ENCODE measurements at places on chromosomes 2 and 18.
A peak's percentile ranks its signal among the peaks of the same experiment; 100 is the strongest.

GRCh38 chr18:9782073-9782857 is 74.2 kb downstream of the RAB31 start:
- peak overlapping the region; percentile 86 for H3K27ac ChIP-seq
- DNase-seq: no peak
- no peaks in the 10 kb centered on the region for H3K27me3 ChIP-seq
- H3K4me3 ChIP-seq: no peak overlapping the region

DNA sequence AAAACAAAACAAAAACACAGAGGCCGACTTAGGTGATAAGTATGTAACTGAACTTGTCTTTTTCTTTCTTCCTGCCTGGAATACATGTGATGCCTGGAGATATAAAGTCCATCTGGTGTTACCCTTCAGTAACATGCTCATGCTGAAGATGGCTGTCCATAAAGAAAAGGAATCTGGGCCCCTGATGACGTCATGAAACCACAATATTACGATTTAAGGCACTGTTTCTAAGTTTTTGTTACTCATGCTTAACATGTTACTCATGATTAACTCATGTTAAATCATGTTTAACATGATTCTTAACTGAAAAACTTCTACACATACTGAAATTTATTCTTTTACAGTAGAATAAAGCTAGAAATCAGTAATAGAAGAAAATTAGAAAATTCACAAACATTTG is 49.0 kb downstream of the STRADB start:
- no peaks in the 10 kb centered on the region for H3K4me1 ChIP-seq
- peaks cover 10% of the 10 kb centered on the region for H3K36me3 ChIP-seq
- no peak for DNase-seq
- no peak overlapping the region for H3K4me3 ChIP-seq
- no peaks in the 10 kb centered on the region for H3K27me3 ChIP-seq
- H3K27ac ChIP-seq: no peak overlapping the region

DNA sequence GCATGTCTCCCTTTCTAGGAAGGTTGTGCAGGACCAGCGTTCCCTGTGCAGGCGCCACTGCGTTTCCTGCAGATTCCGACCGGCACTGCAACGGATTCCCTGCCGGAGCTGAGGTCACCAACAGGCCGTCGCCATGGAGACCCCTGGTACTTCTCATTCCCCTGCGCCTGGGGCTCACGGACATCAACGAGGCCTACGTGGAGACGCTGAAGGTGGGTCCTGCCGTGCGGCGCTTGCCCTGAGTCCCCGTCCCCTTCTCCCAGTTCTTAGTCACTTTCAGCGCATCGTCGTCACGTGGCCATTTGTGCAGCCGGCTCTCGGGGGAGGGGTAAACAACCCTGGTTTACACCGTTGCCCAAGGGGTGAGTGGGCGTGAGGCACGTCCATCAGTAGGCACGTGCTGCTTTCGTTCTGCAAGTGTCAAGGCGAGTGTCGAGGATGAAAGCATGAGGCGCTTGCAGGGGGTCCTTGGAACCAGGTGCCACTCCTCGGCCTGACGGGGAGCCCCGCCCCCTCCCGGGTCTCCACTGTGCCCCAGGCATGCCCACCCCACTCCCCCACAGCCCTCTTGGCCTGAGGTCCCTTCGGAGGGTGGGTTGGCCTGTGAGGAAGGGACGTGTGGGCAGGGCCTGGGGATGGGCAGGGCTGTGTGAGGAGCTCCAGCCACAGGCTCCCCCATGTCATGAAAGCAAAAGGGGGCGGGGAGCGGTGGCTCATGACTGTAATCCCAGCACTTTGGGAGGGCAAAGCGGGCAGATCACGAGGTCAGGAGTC is 19.8 kb downstream of the DTYMK start:
- peaks cover 16% of the 10 kb centered on the region for H3K4me1 ChIP-seq
- H3K27ac ChIP-seq: no peak overlapping the region
- no peak for DNase-seq
- H3K4me3 ChIP-seq: no peak overlapping the region
- no peaks in the 10 kb centered on the region for H3K27me3 ChIP-seq

- H3K27me3 ChIP-seq: peaks cover 47% of the 10 kb centered on the region
- H3K4me1 ChIP-seq: no peaks in the 10 kb centered on the region
- no peak overlapping the region for H3K4me3 ChIP-seq
- H3K36me3 ChIP-seq: no peaks in the 10 kb centered on the region
- DNase-seq: peak; percentile 79
- no peak overlapping the region for H3K27ac ChIP-seq
Measured at GRCh38 chr2:231918501-231919330, 7.5 kb downstream of the NPPC start.

DNA sequence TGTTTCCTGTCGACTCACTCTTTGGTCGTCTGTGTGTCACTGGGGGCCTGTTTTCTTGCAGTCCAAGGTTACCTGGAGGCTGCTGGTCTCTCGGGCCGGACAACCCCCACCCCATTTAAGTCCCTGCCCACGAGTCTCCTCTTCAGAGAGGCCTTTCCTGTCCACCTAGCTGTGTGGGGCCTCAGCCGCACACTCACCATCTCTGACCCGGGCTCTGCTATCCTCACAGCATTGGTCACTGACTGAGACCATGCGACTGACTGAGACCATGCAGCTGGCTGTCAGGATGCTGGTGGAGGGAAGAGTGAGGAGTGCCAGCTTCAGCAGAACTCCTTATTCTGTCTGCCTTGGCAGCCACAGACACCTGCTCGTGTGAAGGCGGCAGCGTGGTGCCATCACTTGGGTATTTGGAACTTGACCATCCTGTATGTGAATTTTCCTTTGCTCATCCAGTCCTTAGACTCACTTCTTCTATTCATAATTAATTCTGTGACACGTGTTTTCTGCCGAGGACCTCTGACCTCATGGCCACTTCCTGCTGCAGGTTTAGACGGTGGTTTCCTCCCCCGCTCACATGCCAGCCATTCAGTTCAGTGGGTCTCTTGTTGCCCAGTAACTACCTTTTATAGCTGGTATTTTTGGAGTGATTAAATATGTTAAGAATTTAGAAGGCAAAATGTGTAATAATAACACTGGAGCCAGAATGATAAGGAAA is 47.5 kb upstream of the ASB1 start:
- DNase-seq: no peak
- peaks cover 44% of the 10 kb centered on the region for H3K4me1 ChIP-seq
- peaks cover 17% of the 10 kb centered on the region for H3K36me3 ChIP-seq
- peak overlapping the region; percentile 96 for H3K27ac ChIP-seq
- H3K4me3 ChIP-seq: peak overlapping the region; percentile 24
